Tongue (tissue), 3 donors: ENCODE measurements at places on chromosomes 11 and 22.
A peak's percentile ranks its signal among the peaks of the same experiment; 100 is the strongest.

DNA sequence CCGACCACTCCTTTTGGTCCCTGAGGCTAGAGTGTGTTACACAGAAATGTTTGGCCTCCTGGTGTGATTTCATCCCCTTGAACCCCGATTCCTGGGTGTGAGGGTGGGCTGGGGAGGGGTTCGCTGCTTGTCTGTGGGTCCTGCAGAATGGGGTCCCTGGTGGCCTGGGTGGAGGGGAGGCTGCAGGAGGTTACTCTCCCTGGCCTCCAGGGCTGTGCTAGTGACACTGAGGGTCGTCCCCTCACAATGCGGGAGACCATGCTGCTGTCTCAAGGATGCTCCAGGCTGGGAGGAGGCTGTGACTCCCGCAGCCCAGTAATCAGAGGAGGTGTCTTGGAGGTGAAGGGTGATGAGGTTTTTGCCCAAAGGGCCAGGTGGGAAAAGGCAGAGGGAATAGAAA, 17.0 kb upstream of the OMP start:
- no peak for DNase-seq

DNA sequence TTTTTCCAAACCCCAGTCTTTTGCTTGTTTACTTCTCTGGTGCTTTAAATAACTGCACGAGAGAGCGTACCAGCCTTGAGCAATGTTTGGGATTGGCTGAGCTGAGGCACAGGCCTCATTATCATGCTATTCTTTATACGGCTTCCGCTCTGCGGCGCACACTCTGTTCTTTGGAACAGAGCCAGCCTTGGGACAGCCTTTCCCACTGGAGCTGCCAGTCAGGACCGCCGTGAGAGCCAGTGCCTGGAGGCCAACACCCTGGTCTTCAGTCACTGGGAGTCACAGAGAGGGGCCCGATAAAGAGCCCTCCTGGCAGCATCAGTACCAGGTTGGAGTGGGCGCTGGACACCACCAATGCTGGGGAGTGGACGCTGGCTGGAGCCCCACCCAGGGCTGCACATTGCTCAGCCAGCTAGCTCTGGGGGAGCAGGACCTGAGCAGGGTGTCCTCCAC, 125.6 kb downstream of the BCR start:
- DNase-seq = peak; percentile 41

DNA sequence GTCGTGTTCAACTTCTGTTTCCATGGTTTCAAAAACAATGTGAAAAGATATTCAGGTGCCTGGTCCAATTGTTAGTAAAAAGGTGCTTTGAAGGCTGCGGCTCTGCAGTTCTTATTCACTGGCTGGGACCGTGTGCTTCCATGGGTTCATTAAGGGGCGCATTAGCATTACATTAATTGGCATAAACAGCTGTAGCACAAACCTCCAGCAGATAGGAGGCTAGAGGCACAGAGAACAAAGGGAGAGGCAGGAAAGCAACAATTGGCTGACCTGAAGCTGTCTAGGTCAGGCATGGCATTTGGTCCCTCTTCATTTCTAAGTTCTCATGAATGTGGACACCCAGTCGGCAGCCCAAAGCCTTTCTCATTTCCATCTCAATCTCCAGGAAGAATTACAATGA, 16.6 kb downstream of the PAK1 start:
- no peak for DNase-seq

- DNase-seq = no peak
Measured at GRCh38 chr11:125370561-125371389, 125.3 kb downstream of the FEZ1 start.

DNA sequence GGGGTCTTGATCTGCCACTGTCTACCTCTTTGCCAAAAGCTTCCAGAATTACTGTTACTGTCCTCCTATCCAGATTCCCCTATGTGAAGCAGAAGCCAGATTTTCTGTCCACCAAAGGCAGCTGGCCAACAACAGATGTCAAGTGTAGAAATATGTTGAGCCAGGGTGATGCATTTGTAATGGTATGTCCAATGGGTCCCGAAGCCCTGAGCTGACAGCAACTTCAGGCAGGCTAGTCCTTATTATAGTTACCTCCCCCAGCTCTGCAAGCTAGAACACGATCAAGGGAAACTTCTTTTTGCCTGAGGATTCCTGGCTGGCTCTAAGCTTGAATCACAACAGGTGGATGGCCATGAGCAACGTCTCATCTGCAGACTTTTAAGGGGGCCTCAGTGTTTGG, 10.2 kb downstream of the PAMR1 start:
- peak; percentile 92 for DNase-seq

DNA sequence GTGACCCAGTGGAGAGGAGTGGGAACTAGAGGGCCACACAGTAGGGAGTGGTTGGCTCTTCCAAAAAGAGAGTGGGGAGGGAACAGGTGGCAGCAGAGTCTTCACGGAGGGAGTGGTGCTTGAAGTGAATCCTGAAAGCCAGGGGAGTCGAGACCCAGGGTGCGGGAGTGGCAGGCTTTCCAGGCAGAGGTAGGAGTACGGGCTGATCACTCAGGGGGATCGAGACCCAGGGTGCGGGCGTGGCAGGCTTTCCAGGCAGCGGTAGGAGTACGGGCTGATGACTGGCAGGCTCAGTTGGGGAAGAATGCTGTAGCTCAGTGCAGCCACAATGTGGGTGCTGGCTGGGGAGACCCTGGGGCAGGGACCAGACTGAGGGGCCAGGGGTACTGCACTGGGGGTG, 148.2 kb downstream of the TBC1D22A start:
- no peak for DNase-seq

GRCh38 chr11:73734993-73735392, 25.9 kb downstream of the RAB6A start:
- no peak for DNase-seq

GRCh38 chr22:42943981-42944380, 71.0 kb downstream of the PACSIN2 start:
- DNase-seq = no peak

GRCh38 chr11:122754553-122755322, 83.6 kb upstream of the CRTAM start:
- no peak for DNase-seq

DNA sequence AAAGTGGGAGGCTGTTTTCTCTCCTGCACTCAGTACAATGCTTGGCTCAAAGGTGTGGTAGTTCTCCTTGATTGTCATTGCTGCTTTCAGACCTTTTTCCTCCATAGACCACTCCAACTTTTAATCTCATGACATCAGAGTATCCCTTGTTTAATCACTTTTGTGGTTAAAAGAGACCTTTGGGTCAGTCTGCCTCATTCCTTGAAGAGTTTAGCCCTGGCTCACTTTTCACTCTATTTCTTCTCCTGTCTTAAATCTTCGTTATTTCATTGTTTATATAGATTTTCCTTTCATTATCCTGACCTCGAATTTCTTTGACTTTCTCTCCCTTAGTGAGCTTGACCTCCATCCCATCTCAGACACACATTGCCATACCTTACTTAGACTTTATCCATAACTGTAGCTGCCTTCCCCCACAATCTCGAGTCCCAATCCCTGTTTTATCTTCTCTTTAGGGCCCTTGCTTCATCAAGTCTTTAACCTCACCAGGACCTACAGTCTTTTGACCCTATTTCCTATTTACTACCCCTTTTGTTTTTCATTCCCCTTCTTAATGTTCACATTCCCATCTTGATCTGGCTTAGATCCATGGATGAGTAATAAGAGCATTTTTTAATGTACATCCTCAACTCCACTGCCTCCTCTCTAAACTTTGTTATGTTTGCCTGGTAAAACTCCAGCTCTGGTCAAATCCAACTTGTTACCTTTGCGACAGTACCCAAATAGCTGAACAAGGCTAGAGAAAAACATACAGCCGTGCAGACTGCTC, 9.5 kb downstream of the ATXN10 start:
- no peak for DNase-seq

DNA sequence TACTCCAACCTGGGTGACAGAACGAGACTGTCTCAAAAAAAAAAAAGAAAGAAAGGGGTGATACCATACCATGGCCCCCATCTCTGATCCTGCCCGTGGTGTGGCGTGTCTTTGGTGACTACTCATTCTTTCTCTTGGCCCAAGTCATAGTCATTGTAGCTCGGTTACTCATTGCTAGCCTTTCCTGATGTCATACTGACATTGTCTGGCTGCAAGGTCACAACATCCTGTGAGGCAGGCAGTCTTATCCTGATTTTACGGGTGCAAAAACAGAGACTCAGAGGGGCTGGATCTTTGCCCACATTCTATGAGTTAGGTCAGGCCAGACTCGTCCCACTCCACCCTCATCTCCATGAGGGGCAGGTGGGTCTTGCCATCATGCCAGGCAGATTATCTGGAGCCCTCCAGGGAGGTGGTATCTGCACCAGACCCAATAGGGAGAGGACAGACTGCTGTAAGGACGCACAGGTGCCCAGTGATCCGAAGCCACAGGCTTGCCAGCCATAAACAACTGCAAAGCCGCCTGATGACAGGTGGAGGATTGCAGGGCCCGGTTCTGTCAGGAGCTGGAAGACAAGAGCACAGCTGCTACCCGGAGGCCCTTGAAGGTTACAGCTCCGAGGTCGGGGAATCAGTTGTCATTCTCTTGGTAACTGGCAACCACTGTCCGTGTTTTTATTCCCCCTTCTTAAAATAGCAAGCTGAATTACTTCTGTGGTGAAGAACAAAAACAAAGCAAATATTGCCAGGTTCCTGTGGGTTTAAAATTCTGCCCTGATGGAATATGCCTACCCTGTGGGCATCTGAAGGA, 13.8 kb downstream of the TOM1 start:
- DNase-seq = peak; percentile 94

DNA sequence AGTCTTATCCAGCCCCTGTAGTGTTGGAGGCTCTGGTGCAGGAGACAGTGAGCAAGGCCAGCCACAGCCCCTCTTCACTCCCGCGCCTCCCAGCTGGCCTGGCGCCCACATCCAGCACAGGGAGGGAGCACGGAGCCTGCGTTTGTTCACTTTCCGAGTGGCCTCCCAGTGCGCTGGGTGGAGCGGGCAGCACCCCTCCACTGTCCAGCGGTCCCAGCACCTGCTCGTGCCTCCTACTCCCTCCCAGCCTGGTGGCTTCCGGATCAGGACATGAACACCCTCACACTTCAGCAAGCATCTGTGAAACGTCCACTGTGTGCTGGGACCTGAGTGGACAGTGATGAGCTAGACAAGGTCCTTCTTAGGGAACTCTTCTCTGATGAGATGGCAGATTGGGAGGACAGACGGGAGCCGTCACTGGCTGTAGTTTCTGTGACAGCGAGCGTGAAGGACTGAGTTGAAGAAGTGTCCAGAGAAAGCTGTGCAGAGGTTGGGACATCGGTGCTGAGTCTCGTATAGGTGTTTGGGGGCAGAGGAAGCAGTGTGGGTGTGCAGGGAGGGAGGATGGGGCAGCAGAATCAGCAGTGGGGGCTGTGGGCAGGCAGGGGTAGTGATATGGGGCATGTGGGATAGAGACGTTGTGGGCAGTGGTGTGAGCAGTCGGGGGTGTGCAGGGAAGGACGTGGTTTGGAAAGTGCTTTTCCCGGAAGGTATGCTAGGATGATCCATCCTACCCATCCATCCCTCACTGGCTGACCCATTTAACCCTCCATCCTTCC, 256.8 kb downstream of the TBC1D22A start:
- DNase-seq = peak; percentile 57

DNA sequence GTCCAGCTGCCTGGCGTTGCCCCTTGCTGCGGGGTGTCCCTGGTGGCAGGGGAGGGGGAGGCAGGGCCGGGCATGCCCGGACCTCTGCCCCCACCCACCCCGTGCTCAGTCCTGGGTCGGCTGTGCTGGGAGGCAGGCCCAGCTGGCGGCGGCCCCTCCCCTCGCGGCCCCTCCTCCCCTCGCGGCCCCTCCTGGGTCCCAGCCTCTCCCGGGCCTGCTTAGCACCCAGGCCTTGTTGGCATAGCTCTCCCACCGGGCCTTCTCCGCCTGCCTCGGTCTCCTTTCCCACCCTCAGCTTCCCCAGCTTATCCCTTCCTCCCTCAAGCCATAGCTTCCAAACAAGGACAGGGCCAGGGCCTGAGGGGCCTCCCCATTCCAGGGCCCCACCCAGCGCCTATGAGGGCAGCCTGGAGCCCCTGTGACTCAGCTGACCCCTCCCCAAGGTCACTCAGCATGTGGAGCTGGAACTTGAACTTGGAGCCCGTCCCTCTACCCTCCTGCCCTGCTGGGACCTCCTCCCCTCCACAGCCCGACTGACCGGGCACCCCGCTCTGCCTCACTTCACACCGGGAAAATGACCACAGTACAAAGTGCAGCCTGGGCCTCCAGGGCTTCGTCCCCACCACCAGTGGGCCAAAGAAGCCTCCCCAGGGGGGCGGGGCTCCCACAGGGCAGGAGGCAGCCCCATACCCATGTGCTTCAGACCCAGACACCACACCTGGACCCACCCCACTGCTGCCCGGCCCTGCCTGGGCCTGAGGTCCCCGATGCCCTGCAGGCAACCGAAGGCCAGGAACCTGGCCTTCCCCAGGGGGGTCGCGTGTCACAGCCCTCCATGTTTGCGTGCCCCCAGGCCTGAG, 1.2 kb downstream of the EPS8L2 start:
- DNase-seq = no peak

DNA sequence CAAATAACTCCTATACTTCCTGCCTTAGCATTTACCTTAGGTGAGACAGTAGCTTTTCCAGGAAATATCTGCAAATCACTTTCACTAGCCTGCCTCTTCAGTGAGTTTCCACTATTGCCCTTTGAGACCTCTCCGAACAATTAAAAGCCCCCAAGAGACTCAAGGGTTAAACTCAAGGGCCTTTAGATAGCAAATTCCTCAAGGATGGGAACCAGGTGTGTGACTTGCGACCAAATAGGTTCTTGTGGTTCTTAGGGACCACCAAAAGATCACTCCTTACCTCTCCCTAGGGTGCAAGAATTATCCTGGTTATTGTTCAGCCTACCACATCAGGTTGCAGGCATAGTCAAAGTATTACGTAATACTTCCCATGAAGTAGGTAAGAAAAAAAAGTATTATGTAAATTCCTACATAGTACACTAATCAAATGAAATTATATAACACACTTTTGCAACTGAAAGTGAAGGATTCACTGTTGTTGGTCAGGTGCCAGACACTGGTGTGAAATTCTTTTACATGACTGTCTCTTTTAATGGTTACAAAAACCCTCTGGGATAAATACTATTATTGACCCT, 1.4 kb upstream of the RDX start:
- no peak for DNase-seq

- no peak for DNase-seq
Measured at GRCh38 chr11:7320306-7320705, 68.6 kb downstream of the SYT9 start.

GRCh38 chr11:73312851-73313327, 4.8 kb downstream of the ARHGEF17 start:
- DNase-seq = no peak

DNA sequence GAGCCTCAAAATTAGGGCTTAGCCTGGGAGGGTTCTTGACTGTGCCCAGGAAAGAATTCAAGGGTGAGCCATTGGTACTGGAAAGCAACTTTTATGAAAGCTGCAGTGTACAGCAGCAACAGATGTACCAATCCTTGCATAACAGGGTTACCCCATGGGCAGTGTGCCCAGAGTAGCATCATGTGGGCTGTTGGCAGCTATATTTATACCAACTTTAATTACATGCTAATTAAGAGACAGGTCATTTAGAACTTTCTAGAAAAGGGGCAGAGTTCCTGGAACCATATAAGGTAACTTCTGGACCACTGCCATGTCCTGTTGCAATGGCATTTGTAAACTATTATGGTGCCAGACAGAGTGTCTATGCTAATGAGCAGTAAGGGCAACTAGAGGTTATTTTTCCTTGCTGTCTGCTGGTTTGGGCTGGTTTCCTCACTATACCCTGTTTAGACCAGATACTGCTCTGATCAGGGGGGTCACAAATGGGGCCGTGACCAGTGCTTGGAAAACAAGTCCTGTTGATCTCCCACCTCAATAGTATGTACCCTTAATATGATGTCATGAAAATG, 1120.5 kb upstream of the RAG2 start:
- peak; percentile 32 for DNase-seq
